SK-N-SH (cell line): ENCODE measurements at places on chromosomes 13 and 19.

GRCh38 chr13:111319998-111320911 is at the start of gene TEX29:
Gene TEX29 (plus strand): TSS chr13:111320642. CDS start chr13:111320891, 249 bp downstream.
- no peak for DNase-seq

DNA sequence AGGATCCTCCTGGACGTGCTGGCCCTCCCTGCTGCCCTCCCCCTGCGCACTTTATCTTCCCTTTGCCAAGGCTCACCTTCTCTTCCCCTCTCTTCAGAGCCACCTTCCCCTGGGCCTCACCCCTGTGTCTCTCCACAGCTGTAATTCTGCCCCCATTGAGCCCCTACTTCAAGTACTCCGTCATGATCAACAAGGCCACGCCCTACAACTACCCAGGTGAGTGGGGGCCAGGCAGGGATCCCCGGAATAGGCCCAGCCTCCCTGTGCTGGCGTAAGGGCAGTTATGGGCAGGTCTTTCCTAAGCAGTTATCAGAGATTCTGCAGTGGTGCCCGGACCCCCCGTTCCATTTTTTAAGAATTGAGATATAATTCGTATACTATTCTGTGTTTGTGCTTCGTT is 3.1 kb downstream of the NDUFA3 start:
- DNase-seq: no peak

DNA sequence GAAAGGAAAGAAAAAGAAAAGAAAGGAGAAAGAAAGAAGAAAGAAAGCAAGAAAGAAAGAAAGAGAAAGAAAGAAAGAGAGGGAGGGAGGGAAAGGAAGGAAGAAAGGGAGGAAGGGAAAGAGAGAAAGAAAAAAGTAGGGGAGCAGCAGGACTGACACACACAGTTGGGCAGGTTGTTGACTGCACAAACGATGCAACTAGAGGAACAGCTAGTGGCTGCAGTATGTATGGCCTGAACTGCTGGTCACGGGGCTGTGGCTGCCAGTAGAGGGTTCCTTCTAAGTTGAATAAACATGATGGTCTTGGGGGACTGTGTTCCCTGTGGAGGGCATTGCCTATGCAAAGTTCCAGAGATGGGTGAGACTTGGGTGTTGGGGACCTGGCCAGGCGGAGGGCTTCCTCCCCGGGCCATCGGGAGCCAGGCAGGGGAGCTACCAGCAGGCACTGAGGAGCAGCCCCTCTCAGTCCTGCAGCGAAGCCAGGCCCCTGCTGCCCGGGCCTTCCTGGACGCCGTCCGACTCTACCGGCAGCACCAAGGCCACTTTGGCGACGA is 16.7 kb upstream of the COLGALT1 start:
- DNase-seq: no peak

- DNase-seq: no peak
These were observed 23.7 kb downstream of the ZNF175 start for GRCh38 chr19:51594774-51595109.

DNA sequence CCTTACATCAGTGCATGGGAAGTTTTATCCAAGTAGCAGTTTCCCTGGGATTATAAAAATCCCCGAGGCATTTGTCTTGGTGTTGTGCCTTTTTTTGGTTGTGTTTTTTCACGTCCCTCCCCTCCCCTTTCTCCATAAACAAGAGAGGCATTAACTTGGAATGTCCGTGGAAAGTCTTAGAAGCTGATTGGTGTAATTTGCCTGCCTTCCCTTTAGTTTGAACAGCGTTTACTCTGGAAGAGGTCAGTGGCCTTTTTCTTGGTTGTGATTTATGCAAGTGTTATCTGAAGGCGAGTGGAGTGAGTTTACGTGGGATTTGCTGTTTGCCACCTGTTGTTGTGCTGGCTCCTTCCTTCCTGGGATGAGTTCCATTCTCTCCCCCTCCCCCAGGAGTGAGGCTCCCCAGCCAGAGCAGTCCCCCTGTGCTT is 7.2 kb downstream of the ACTN4 start:
- no peak for DNase-seq

- DNase-seq: no peak
These were observed 941.3 kb upstream of the SLITRK1 start for GRCh38 chr13:84823528-84823927.

DNA sequence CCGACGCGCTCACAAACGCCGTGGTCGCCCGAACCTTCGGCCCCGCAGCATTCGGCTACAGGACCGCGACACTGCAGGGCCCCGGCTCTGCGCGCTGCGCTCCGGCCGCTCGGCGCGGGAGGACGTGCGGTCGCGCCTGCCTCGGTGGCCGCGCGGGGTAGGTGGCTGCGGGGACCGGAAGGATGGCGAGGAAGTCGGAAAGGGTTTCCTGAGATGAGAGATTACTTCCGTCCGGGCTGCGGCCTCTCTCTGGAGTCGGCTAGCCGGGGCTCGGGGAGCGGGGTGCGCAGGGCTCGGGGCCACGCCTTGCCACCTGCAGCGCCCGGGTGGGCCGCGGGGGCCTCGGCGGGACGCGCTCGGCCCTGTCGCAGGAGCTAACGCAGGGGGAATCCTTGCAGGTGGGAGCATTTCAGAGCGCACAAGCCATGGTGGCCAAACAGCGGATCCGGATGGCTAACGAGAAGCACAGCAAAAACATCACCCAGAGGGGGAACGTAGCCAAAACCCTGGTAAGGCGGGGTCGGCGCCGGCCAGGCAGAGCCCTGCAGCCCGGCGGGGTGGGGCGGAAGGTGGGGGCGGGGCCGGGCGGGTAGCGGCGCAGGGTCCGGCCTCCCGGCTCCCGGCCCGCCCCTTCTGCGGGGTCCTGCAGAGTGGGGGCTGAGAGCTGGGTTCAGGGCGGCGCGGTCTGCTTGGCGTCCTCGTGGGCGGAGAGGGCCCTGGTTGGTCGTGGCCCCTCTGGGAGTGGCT is at the start of gene SERP2:
Gene SERP2, plus strand, starts transcription at position 224 of the 747 bp plus-strand sequence. Its CDS starts 202 bp downstream, at position 426.
- DNase-seq: peak; percentile 97

GRCh38 chr19:19550972-19551852 is 13.1 kb downstream of the CILP2 start:
- no peak for DNase-seq

GRCh38 chr13:109346060-109346459 is 440.3 kb downstream of the IRS2 start:
- DNase-seq: peak; percentile 45

DNA sequence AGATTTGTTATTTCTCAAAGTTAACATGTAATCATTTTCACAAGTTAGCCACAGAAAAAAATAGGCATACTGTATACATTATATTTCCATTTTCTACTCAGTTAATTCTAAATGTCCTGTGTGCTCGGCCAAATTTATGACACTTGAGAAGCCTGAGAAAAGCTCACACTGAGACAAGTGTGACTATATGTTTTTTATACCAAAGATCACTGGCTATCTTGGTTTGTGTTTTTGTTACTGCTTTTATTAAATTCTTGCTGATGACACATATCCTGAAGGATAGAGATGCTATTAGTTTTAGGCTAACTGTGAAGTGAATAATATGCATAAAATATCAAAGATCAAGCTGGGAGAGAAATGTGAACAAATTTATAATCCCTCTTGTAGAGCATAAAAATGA is 49.3 kb upstream of the IL17D start:
- DNase-seq: no peak

DNA sequence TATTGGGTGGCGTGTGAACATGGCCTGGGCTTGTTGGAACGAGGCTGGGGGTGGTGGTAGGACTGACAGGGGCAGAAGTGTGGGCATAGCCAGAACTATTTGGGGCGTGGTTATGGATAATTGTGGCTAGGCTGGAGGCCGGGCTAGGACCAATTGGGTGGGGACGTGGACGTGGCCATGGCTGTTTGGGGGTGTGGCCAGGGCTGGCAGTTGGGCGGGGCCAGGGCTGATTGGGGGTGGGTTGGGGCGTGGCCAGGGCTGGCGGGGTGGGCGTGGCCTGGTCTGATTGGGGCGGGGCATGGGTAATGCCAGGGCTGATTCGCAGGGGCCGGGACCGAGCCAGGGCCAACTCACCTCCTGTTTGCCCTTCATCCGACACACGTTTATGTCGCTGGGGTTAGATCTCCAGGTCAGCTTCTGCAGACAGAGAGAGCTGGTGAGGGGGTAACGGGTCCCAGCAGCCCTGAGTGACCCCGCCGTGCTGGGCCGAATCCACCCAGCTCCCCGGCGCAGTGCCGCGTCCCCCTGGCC is 2.8 kb downstream of the SEMA6B start:
- DNase-seq: peak; percentile 98

GRCh38 chr13:73991384-73991783 is 142.8 kb downstream of the KLF12 start:
- no peak for DNase-seq

GRCh38 chr13:36069881-36070366 is 61.3 kb downstream of the DCLK1 start:
- no peak for DNase-seq

- DNase-seq: no peak
These were observed 111.2 kb downstream of the KCNRG start for GRCh38 chr13:50126263-50126992.

- DNase-seq: no peak
These were observed 57.7 kb upstream of the TUBA3C start for GRCh38 chr13:19239114-19239860.

DNA sequence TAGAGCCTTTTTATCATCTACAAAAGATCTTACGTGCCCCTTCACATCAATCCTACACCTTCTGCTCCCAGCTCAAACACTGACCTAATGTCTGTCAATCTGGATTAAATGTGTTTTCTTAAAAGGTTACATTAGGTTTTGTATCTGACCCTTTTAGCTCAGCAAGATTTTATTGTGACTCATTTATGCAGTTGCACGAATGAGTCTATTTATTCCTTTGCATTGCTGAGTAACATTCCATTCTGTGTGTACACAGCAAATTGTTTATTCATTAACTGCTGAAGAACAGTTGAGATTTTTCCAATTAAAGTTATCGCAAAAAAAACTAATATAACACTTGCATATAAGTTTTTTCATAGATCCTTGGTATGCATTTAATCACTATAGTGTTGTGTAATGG is 253.9 kb upstream of the GPC6 start:
- no peak for DNase-seq

DNA sequence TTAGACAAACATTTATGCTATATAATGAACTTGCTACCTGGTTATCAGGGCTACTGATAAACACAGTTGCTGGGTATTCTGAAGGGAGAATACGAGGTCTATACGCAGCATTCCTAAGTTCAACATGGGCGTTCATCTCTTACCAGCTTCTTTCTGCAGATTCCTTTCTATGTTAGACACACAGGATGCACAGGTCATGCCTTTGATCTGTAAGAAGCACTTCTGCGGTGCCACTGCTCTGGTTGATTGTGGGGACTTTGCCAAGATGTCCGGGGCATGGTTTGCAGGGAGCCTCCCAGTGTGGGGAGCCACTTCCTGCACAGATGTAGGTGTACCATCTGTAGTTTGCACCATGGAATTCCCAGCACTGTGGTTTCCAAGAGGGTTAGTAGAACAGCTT is 40.9 kb downstream of the ATP7B start:
- no peak for DNase-seq

DNA sequence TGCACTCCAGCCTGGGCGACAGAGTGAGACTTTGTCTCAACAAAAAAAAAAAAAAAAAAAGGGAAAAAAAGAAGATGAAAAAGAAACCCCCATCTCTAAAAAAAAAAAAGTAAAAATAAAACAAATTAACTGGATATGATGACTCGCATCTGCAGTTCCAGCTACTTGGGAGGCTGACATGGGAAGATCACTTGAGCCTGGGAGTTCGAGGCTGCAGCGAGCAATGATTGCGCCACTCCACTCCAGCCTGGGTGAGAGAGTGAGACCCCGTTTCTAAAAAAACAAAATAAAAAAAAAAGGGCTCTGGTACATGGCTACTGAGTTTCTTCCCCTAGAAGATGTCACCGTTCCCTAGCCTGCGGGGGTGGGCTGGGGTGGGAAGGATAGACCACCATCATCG is 2.4 kb upstream of the CATSPERG start:
- DNase-seq: no peak

DNA sequence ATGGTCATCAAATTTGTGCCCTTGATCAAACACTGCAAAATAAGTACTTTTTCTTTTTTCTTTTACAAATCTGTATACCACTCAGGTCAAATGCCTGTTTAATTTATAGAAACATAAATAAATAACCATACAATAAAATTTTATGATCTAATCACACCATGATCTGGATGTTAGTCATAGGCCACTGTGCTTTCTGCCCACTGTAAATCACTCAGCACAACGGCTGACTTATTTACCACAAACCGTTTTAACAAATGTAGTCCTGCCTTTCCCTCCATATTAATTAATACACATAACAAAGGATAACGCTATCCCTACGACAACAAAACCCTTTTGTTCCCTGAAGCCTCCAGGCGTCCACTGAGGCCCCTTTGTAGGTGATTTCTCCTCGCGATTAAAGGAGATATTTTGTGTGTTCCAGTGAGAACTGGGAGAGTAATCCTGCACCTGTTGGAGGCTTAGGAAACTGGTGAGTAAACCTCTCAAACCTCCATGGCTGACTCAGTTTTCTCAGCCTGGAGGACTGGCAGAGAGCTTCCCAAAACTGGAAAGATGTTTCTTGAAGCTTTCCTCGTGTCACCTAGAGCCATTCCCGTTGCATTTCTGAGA is 477.1 kb upstream of the SGCG start:
- no peak for DNase-seq

DNA sequence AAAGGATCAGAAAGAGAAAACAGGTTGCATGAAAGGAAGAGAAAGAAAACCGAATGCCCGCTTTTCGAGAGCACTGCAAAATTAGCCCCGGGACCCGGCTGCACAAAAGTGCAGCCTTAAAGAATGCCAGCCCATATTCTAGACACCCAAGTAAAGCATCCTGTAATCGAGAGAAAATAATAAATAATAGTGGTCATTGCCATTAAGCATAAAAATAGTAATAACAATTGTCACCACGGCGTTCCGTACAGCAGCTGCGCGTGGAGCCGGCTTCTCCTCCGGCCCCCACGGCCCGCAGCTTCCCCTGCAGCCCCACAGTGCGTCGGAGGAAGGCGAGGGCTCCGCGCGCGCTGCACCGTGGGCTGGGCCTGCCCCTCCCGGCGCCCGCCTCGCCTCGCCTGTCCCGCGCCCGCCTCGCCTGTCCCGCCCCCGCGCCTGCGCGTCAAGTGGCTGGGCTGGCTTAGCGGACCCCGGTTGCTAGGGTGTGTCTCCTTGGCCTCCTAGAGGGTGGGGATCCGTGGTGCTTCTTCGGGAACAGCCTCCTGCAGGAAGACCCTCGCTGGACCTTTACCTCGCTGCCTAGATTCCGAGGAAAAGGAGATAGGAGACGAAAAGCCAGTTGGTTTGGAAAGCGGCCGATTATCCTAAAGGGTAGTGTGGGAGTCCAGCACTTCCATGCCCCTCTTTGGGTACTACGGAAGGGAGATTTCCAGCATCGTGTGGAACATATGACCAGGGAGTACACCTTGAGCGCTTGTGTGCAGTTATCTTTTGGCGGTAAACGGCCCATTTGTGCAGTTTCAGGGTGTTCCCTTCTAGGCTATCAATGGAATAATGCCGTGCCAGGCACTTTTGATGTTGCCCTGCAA is at the start of gene LRRC63:
Gene LRRC63, plus strand, starts transcription at position 446 of the 869 bp plus-strand sequence. CDS start 1,107 bp downstream, outside the sequence.
- DNase-seq: peak; percentile 91

DNA sequence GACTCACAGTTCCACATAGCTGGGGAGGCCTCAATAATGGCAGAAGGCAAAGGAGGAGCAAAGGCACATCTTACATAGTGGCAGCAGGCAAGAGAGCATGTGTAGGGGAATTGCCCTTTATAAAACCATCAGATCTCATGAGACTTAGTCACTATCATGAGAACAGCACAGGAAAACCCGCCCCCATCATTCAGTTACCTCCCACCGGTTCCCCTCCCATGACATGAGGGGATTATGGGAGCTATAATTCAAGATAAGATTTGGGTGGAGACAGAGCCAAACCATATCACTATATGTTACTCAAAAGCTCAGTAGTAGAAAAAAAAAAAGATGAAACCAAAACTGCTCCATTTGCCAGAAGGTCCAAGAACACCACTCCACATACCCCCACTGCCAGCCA is 58.5 kb downstream of the DNAJC15 start:
- no peak for DNase-seq

GRCh38 chr13:74778946-74779345 is 644.7 kb upstream of the KLF12 start:
- no peak for DNase-seq
